ENCODE measurements at places on chromosomes 16 and 17.

GRCh38 chr16:28167730-28168129, 44.0 kb downstream of the XPO6 start:
- no peak for DNase-seq

- DNase-seq = no peak
These were observed 16.1 kb downstream of the KCNJ16 start for GRCh38 chr17:70091005-70091568.

DNA sequence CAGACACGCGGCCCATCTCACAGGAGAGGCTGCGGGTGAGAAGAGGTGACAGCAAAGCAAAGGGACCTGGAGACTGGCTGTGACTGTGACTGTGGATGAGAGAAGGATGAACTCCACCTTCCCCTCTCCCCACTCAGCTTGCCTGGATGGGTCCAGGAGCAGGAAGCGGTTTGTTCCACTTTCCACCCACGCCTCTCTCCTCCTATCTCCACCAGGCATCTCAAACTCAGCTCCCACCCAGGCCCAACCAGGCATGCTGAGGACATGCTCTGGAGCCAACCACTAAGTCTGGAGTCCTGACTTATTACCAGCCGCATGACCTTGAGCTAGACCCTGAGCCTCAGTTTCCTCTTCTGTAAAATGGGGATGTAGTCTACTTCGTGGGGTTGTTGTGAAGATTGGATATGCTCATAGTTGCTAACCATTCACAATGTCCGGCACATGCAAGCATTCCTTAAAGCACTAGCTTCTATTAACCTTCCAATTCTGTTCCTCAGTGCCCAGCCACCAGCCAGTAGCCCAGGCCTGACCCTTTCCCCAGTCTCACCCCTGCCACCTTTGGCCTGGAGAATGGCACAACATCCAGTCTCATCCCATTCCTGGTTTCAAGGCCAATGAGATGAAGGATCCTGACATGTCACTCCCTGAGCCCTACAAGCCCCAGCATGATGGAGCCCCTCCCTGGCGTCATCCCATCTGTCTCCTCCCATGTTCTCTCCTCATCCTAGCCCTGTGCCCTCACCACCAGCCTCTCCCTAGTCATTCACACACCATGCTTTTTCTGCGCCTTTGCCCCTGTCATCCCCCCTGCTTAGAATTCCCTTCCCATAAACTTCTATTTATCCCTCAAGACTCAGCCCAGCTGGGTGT, 2.3 kb downstream of the GAS2L2 start:
- no peak for DNase-seq

DNA sequence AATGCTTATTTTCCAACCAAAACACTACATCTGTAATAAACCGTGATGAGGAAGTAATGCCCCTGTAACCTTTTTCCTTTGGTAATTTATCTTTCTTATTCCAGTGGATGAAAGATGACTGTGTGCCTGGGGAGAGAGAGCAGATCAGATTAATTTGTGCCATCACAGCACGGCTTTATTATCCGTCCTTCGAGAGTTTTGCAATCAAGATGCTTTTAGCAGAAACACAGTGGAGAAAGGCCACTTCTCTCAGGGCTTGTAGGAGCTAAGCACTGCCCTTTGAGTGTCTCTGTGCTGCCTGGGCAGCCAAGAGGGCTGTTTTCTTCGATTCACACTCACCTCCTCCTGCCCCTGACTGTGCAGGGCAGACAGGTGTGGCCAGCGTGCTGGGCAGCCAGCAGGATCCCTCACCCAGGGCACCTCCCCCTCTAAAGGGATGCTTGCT, 190.2 kb downstream of the PRKCA start:
- DNase-seq = no peak

- DNase-seq = no peak
These were observed 22.1 kb downstream of the CNTNAP1 start for GRCh38 chr17:42704490-42704836.

GRCh38 chr17:11598274-11599221, at the start of gene DNAH9:
DNAH9 (plus strand) TSS chr17:11598470; CDS start chr17:11598499, 29 bp downstream.
- no peak for DNase-seq

- no peak for DNase-seq
These were observed 8.5 kb downstream of the PRSS27 start for GRCh38 chr16:2711370-2712062.
